8988T (cell line): ENCODE measurements at places on chromosomes 13 and 19.
A peak's percentile ranks its signal among the peaks of the same experiment; 100 is the strongest.

DNA sequence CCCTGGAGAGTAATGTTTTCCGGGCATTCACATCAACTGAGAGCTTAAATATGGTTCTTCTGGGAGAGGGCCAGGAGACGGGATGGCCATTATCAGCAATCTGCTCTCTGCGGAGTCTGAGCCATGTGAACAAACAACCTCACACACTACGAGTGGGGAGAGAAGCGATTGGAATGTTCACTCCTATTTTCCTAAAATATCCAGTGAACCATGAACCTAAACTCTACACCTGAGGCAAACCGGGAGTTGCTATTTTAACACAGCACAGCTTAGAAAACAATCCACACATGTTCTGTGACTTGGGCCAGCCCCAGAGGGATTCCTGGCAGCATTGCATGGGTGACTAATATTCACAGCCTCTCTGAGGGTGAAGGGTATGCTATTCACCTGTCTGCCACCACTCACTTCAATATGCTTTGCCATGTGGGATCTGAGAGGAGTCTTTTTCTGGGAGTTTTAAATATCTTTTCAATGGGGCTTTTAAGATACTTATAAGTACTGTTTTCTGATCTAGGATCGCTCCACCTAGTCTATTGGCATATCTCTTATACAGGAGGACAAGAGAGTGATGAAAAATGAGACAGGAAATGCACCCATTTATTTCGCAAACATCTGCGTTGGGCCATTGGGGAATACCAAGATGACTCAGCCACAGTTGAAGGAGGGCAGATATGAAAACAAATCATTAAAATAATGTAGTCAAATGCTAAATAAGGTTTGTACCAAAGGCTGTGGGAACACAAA lies 72.6 kb upstream of the SERP2 start:
- DNase-seq = peak; percentile 19

- no peak for DNase-seq
These were observed 17.5 kb upstream of the NWD1 start for GRCh38 chr19:16702123-16702522.

DNA sequence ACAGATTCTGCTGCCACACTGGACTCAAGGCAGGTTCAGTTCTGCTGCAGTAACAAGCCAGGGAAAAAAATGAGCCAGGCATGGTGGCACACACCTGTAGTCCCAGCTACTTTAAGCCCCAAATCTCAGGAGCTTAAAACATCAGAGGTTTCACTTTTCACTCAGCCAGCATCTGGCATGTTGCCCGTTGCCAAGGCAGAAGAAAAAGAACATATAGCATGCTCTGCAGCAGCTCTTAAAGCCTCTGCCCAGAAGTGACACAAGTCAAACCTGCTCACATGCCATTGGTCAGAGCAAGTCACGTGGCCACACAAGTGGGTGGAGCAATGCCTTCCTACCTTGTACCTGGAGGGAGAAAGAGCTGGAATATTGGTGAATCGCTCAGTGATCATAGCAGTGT lies 14.7 kb upstream of the ADGRE5 start:
- DNase-seq = no peak

DNA sequence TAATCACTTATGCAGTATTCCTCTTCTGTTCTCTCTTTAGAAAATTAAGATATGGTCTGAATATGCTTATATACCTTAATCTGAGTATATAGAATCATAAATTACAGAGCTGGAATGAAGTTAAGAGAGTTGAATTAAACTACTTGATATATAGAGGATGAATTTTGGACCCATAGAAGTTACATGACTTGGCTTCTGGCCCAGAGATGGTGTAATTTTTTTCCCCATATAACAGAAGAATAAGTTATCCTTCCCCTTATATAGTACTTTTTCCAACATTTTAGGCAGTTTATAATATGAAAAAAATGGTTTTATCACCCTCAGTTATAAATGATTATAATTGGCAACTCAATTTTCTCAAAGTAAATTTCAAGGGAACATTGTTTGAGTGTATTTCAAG lies 616.3 kb downstream of the TBC1D4 start:
- no peak for DNase-seq

DNA sequence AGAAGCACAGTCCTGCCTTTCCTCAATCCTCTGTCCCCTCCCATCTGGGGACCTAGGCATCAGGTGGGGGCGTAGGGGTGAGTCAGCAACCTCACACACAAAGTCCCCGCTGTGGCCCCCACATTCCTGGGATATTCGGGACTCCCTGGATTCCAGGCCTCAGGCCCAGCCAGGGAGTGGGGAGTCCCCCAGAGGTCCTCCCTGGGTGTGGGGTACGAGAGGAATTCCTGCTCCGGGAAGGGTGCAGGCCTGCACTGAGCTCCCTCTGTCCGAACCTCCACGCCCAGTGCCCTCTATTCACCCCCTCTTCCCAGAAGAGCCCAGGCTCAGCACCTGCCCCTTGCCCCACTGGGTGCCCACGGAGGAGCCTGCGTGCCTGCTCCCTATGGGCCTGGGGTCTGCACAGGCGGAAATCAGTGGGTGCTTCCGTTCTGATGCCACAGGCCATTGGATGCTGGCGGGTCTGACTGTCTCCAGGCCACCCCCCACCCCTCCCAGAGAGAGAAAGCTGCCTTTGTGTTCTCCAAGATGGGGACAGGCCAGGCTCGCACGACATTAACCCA lies 3.4 kb downstream of the CADM4 start:
- no peak for DNase-seq

DNA sequence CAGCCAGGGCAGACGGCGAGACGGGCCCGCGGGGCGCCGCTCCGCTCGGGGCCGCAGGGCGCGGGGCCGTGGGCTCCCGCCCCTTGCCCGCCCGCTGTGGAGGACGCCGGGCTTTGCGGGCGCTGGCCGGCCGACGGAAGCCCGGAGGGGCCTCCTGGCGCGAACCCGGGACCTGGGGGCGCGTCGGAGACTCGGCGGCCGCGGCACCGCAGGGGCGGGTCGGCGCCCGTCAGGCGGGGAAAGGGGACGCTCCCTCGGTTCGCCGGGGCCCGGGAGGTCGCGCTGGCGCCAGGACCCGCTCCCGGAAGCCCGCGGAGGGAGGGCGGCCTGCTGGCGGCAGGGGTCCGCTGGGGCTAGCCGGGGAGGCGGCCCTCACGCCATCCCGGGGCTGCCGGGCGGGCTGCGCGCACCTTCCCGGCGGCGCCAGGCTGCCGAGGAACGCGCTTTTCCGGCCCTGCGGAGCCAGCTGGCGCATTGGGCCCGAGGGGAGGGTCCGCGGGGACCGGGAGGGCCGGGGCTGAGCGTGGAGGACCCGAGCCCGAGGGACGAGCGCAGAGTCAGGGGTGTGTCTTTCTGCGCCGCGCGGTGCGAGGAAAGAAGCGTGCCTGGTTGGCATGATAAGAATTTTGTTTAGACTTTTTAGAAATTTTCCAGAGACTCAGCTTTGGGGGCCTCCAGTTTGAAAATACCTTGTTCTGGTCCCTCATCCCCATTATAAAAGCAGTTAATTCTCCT lies 511 bp downstream of the GARRE1 start:
- DNase-seq = peak; percentile 66

DNA sequence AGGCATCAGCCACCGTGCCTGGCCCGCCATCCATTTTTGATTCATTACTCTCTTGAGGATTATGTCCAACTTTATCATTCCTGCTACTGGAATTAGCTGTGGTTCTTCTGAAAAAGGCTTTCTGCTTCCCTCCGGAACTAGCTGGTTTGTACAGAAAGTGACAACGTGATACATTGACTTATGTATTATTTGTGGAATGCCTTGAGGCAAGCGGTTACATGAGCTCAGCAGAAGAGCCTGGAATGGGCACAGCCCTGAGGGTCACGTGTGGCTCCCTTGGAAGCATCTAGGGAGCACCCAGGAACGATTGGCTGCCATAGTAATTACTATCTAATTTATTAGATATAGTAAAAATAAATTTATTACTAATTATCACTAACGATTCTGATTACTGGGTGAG lies 14.4 kb upstream of the RETN start:
- no peak for DNase-seq

DNA sequence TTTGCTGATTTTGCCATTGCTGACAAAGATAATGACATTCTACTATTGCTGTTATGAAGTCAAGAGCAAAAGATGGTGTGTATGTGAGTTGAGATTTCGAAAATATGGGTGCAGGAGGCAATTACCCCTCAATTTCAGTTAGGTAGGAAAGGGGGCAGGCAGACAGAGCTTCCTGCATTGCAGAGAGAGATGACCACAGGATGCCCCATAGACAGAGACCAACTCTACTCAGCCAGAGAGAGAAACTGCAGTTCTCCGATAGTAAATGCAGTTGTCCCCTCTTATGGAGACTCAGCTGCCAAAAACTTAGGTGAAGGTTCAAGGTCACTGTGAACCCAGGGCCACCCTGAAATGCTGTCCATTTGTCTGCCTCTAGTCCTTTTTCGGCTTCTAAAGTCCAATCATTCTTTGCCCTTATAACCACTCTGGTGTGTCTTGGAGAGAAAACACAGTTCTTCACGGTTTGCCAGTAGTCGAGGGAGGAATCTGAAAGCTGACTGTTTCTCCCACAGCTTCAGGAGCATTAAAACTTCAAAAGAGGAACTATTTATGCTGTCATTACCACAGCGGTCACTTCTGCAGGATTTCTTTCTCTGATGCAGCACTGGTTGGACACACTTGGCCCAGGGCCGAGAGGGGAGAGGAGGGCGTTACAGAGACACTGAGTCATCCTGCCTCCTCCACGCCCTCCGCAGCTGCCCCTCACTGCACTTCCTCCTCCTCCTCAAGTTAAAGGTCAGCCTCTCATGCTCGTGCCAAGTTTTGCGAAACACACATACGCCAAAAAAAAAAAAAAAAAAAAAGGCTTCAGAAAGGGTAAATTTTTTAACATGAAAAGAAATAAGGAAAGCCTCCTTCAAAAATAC lies 264.3 kb downstream of the FOXO1 start:
- no peak for DNase-seq

- DNase-seq = no peak
These were observed 485 bp upstream of the ZNF845 start for GRCh38 chr19:53333066-53333462.

DNA sequence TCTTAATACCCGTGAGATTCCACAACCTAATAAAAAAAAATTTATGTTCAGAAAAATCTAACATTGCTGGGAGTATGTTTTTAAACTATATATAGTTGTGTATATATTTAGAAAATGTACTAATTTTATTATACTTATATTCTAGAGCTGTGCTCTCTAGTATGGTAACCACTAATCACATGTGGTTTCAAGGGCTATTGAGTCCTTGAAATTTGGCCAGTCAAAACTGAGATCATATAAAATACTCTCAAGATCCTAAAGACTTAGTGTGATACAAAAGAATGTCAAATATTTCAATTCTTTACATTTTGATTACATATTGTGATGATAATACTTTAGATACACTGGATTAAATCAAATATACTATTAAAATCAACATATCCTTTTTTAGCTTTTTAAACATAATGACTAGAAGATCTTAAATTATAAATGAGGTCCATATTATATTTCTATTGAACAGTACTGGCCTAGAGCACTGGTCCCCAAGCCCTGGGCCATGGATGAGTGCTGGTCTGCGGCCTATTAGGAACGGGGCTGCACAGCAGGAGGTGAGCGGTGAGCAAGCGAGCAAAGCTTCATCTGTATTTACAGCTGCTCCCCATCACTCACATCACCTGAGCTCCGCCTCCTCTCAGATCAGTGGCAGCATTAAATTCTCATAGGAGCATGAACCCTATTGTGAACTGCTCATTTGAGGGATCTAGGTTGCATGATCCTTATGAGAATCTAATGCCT lies 176.5 kb upstream of the NBEA start:
- no peak for DNase-seq

GRCh38 chr13:110225003-110225402 lies 82.0 kb downstream of the COL4A1 start:
- DNase-seq = no peak

DNA sequence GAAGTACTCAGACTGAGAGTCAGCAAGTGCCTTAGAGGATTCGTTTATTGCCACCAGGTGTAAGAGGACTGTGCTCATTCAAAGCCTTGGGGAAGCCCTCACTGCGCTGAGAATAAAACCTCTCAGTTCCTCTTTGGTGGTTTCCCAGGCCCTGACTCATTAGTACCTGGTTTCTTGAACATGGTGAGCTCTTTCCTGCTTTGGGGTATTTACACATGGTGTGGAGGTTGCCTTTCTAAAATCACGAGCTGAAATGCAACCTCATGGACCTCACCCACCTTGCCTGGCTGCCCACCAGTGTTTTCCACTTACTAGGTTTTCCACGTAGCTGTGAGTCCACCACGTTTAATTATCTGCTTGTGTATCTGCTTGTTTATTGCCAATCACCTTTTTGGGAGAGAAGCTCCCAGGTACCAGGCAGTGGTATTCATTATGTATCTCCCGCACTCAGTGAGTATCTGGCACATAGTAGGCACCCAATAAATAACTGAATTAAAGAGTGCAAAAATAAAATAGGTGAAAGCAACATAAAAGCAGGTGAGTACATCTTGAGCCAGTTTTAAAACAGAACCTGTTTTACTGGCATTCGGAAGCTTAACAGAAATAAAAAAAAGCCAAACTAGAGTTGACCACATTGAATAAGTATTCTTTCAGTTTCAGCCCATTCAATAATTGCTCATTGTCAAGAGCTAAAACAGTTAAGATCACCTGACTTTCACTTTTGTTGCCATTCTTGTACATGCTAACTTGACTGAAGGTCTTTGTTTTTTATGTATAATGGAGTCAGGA lies 533.0 kb downstream of the MYO16 start:
- DNase-seq = no peak

- DNase-seq = no peak
These were observed 76.6 kb downstream of the AKAP11 start for GRCh38 chr13:42348576-42348975.

DNA sequence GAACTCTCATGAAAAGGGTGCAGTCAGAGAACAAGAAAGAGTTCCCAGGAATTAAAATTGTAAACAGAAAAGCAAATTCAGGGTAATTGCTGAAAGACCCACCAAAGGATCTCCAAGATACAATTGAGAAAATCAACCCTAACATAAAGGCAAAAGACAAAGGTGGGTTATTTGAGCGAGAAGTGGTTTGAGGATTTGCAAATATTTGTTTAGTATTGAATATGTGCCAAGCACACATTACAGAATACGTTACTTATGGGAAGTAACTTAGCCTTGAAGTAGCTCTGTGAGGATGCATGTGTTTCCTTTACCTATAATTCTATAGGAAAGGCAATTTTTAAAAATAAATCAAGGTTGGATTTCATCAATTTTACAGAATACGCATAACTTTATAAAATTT lies 10.0 kb upstream of the CEACAM21 start:
- no peak for DNase-seq

GRCh38 chr13:47146991-47147811 lies 250.3 kb upstream of the HTR2A start:
- no peak for DNase-seq
